Glutamatergic neuron (in vitro differentiated cells): ENCODE measurements at places on chromosomes 5 and 9.

DNA sequence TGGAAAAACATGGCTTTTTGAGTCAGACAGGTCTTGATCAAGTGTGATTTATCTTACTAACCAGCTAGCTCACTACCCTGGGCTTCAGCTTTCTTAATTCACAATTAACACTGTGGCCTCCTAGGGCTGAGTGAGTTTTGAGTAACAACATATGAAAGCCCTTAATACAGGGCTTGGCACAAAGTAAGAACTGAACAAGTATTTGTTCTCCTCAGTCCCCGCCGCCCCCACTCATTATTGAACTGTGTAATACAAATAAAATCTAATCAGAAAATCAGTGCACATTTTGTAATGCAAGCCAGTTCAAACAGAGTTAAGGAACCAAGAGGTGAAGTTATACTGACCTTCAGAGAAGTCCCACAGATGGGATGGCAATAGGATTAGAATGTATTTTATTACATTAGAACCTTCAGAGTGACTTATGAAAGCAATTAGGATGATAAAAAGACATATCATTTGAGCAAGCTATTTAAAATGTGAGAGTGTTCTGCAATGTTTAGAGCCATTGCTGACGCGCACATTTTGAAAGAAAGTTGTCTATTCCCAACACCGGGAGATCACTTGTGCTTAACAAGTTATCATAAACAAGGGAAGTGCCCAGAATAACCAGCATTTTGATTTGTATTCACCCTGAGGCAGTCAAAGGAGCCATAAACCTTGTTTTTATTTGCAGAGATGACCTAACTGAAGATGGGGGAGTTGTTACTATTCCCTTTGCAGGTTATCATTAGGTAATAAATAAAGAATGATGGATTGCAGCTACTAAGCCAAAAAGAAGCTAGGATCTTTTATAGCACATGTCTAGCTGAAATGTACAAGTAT, 19.4 kb downstream of the ADAMTS16 start:
- DNase-seq: no peak

DNA sequence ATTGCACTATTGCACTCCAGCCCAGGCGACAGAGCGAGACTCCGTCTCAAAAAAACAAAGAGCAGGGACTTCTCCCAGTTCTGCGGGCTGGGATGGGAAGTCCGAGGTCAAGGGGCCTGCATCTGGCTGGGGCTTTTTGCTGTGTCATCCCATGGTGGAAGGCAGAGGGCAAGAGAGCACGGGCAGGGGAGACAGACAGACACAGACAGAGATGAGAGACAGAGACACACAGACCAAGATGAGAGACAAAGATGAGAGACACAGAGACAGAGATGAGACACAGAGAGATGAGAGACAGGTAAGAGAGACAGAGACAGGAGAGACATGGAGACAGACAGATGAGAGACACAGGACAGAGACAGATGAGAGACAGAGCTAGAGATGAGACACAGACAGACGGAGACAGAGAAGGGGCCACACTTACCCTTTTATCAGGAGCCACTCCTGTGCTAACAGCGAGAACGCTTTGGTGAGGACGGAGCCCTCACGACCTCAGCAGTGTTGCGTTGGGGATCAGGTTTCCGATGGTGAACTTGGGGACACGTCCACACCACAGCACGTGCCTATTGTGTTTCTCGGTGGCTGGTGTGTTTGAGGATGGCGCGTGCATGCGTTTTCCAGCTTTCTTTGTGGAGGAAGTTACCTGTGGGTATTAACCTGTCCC, 8.9 kb upstream of the TOR4A start:
- no peak for DNase-seq

GRCh38 chr9:121640491-121641223, 10.8 kb upstream of the DAB2IP start:
- no peak for DNase-seq

DNA sequence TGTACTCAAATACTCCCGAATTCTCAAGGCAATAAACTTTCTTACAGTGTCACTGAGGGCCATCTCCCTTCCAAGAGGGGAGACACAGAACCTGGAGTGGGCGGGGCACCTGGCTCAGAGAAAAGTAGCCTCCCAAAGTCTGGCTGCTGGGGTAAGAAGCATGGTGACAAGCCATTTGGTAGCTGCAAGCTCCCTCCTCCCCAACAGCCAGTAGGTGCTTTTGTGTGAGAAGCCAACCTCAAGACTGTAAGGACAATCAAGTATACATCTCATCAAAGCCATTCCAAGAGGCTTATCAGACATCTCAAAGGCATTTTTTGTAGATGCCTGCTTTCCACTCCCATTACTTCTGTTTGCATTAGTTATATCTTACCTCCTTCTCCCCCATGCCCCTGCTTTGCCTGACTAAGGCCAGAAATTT, 1.4 kb downstream of the DAB2 start:
- no peak for DNase-seq

- DNase-seq: no peak
Observed at GRCh38 chr5:175252234-175252805, 191.7 kb downstream of the DRD1 start.

DNA sequence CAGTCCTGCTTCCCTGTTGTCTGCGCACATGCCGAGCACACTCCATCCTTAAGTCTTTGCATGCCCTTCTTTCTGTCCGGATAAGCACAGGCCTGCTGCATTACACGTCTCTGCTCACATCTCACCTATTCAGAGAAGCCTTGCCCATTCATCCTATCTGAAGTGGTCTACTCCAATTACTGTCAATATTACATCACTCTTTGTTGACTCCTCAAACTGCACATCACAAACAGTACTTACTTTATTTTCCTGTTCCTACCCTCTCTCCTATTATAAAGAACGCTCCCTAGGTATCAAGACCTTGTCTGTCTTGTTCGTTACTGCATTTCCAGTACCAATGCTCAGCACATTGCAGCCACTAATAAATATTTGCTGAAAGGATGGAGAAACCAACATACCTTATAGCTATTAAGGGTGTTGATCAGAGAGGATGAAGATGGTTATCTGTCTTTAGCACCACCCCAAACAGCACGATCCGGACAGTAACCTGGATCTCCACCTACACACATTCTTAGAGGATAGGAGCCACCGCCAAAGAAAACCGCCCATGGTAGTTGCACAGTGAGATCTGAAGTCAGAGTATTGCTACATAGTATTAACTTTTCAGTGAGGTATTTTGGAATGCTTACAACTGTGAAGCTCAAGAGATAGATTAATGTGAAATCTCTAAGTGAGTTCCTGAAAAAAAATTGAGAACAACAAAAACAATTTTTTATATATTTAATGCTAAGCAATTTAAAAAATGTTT, 1.6 kb upstream of the PRRC1 start:
- DNase-seq: no peak

- DNase-seq: no peak
Observed at GRCh38 chr9:125942125-125942524, 195.0 kb downstream of the PBX3 start.

- DNase-seq: no peak
Observed at GRCh38 chr5:66415208-66415607, 181.0 kb upstream of the MAST4 start.

DNA sequence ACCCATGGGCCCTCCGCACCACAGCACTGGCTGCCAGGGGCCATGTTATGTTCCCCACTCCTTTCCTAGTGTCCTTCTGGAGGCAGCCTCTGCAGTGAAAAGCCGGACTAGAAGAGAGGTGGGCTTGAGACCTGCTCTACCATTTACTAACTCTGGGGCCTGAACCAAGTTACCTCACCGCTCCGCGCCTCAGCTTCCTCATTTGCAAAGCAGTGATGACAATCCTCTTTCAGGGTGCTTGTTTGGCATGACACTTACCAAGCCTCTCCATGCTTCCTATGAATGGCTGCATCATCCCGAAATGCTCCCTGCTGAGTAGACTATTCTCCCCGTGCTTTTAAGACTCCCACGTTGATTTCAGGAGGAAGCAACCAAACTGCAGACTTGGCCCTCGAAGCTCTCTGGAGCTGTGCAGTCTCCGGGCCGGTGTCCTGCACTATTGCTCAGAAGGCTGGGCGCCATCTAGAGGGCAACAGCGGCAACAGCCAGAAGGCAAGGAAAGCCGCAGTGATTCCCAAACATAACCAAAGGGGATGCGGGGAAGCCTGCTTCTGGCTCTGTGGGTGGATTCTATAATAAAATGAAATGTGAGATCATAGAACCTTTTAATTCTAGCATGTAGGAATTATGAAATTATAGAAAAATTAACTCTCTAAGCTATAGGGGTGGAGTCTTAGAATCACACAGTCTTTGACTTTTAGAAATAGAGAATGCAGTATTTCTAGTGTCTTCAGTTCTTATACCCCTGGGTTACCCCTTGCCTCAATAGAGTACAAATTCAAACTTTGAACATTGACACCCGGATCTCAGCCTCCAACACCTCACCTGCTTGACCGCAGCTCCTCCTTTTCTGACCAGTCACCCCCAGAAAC, 599.8 kb upstream of the BRINP1 start:
- peak; percentile 91 for DNase-seq

GRCh38 chr5:131366428-131366827, 102.6 kb downstream of the CDC42SE2 start:
- no peak for DNase-seq
